Aortic smooth muscle cell (primary cell): ENCODE measurements at places on chromosomes 6 and 20. TPM values are rescaled to one million over a fixed set of nuclear protein-coding genes. Genes with fewer than 3 reads are reported as not detected.

The TSHZ2 gene
- 2.2 and 4.0 TPM in 2 replicates for total RNA-seq

The SNX9 gene
- total RNA-seq: 151 and 157 TPM in 2 replicates

The CALHM5 gene
- 11.0 and 11.8 TPM in 2 replicates for total RNA-seq

The SASH1 gene
- total RNA-seq: 89.8 and 93.0 TPM in 2 replicates

The SLC13A3 gene
- 1.2 and 1.5 TPM in 2 replicates for total RNA-seq

The RAB44 gene
- total RNA-seq: under 0.01 TPM in 1 of 2 replicates, not detected in the other

The ZNF322 gene
- total RNA-seq: 12.0 and 13.7 TPM in 2 replicates

The C6orf58 gene
- total RNA-seq: 0.06 TPM in 1 of 2 replicates, not detected in the other

The DEFB124 gene
- total RNA-seq: not detected in 2 replicates

The MCHR2 gene
- total RNA-seq: not detected in 2 replicates

The BNIP5 gene
- total RNA-seq: not detected in 2 replicates

The CRISP2 gene
- not detected in 2 replicates for total RNA-seq

The LGSN gene
- total RNA-seq: 0.12 TPM in 1 of 2 replicates, not detected in the other

The SLC17A9 gene
- 8.1 and 14.1 TPM in 2 replicates for total RNA-seq

The WFDC2 gene
- total RNA-seq: not detected in 2 replicates

The TFAP2A gene
- 0.40 and 0.44 TPM in 2 replicates for total RNA-seq

The BTNL2 gene
- not detected in 2 replicates for total RNA-seq

The HMGCLL1 gene
- not detected in 2 replicates for total RNA-seq

The CFAP61 gene
- 0.12 and 0.13 TPM in 2 replicates for total RNA-seq

The LTB gene
- not detected in 2 replicates for total RNA-seq

The GNL1 gene
- 57.0 and 60.9 TPM in 2 replicates for total RNA-seq
